Stimulated activated CD8-positive, alpha-beta memory T cell treated with anti-CD3 and anti-CD28 coated beads, Interleukin-15, amount 100 ng/mL, for 48 hours (primary cell): ENCODE measurements at places on chromosomes 1 and 21.
A peak's percentile ranks its signal among the peaks of the same experiment; 100 is the strongest.

DNA sequence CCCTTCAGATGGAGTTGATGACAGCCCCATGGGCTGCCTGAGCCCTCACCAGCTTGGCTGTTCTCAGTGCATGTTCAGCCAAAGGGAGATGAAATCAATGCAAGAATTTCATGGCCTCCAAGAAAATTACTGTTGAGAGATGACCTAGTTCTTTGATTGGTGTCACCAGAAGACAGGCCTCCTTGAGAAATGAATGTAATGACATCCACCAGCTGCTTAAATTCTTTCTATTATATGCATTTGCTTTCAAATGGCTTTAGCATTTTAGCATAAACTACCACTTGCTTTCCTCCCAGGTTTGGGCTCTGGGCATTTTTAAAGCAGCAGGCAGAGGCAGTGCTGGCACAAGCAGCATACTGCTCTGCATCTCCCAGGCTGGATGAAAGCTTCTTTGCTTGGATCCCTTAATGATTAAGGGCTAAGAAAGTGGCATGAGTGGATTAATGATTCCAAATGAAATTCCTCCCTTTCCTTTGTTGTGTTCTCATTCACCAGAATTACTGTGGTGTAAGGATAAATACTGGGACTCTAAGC is 278.4 kb downstream of the ZNF326 start:
- no peak for DNase-seq

GRCh38 chr1:9250411-9251381 is 16.1 kb downstream of the H6PD start:
- DNase-seq, result no peak

DNA sequence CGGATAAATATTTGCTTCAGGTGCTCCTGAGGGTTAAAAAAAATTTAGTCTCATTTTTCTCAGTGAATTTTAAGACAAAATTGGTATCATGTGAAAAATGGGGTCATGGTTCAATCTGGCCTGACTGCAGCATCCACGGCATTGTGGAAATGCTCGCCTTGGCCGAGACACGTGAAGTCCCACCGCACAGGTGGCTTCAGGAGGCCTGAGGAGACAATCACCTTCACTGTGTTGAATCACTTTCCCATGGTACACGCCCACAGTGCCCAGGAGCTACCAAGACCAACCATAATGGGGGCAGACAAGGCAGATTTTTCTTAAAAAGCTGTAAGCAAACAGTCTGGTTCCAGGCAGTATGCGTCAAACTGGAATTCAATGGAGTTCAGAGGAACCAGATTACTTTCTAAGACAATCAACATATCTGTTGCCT is 11.0 kb upstream of the CPLANE2 start:
- DNase-seq, result no peak

- DNase-seq, result no peak
These were observed 4.2 kb downstream of the MANEAL start for GRCh38 chr1:37797750-37798345.

GRCh38 chr1:239960366-239960765 is 131.3 kb upstream of the FMN2 start:
- no peak for DNase-seq

GRCh38 chr21:15761507-15762100 is 31.8 kb downstream of the USP25 start:
- DNase-seq, result no peak

DNA sequence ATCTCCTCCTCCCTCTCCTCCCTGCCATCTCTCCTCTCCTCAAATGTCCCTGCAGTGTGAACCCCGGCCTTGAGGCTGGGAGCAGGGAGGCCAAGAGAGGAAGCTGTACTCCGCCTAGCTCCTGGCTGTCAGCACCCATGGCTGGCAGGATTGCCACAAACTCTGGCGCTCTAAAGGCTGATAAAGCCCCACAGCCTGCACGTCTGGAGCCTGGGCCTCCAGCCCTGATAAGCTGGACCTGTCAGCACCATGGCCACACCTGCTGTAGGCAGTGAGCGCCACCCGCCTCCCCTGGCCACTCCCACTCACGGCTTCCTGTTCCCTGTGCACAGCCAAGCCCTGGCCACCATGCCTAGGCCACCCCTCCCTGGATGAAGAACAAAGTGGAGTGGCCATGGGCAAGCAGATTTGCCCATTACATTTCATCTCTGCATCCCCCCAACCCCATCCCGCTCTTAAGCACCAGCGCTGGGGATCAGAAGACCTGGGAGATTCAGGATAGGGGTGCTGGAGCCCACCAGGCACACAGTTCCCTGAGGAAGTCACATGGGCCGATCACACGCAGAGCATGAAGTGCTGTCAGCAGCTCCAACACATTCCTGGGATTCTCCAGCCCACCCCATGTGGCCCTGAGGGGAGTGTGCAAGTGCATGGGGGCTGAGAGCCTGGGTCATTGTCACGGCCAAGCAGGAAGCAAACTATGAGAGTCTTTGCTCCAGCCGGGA is 24.2 kb upstream of the NPPB start:
- DNase-seq, result no peak

- no peak for DNase-seq
These were observed 448.6 kb downstream of the SETD4 start for GRCh38 chr21:35611708-35612132.

- no peak for DNase-seq
These were observed 29.8 kb downstream of the CDCP2 start for GRCh38 chr1:54122992-54123391.

DNA sequence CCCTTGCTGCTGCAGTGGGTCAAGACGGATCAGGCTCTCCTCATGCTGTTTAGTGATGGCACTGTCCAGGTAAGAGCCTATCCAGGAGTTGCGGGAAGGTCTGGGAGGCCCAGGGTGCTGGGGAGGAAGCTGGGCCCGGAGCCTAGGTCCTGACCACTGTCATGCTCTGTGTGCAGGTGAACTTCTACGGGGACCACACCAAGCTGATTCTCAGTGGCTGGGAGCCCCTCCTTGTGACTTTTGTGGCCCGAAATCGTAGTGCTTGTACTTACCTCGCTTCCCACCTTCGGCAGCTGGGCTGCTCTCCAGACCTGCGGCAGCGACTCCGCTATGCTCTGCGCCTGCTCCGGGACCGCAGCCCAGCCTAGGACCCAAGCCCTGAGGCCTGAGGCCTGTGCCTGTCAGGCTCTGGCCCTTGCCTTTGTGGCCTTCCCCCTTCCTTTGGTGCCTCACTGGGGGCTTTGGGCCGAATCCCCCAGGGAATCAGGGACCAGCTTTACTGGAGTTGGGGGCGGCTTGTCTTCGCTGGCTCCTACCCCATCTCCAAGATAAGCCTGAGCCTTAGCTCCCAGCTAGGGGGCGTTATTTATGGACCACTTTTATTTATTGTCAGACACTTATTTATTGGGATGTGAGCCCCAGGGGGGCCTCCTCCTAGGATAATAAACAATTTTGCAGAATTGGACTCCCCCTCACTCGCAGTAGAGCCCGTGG is 1.7 kb downstream of the DYNLT4 start:
- DNase-seq, result no peak

DNA sequence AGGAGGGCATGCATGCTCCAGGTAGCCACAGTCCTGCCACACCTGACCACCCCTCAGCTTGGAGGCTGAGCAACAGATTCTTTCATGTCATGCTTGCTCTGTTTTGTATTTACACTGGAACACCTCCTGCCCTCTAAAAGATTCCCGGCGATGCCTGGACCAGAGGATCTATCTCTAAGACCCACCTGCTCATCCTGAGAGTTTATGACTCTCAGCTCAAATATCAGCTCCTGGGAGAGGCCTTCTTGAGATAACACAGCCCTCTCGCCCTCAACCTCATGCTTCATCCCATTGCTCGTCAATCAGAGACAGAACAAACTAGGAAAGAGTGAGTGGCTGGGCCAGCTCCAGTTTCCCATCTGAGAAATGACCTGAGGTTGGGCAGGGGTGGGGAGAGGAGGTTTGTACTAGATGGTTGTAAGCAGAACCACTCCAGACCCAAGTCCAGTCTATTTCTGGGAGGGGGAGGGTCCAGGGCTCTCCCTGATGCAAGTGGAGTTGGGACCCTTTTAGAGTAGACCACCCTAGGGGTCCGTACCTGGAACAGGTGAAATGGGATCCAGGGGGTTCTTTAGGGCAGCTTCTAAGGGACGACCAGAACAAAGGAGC is 524.5 kb downstream of the MATN1 start:
- DNase-seq, result no peak

DNA sequence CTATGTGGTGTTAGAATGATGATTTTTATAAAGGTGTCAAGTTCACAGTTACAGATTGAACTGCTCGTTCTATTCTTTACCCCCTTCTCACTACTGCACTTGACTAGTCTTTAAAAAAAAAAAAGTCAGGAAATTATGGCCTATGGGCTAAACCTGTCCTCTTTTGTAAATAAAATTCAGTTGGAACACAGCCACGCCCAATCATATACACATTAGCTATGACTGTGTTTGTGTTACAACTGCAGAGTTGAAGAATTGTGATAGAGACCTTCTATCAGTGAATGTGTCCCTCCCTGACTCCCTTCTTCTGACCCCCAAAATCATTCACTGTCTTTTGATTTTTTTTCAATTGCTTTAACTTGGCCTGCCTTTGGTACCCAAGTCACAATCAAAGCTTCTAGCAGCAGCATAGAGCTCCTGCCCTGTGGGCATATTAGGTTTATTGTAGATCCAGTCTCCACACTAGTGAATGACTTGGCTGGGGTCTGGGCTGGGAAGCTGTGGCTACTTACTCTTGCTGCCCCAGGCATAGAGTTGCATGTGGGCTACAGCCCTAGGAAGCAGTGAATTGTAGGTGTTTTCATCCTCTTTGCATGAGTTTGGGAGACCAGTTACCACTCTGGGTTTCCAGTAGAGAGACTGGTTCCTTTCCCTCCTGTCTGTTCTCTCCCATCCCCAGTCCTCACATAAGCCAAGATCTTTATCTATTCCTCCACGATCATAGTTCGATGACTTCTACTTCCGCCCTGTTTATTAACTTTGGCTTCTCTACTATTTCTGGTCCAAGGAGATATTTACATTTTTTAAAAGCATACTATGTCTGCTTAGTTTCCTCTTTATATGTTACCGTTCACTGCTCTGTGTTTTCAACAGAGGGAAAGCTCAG is 249.9 kb downstream of the FMN2 start:
- DNase-seq, result no peak

GRCh38 chr1:159092036-159092760 is 15.6 kb upstream of the AIM2 start:
- DNase-seq, result no peak

DNA sequence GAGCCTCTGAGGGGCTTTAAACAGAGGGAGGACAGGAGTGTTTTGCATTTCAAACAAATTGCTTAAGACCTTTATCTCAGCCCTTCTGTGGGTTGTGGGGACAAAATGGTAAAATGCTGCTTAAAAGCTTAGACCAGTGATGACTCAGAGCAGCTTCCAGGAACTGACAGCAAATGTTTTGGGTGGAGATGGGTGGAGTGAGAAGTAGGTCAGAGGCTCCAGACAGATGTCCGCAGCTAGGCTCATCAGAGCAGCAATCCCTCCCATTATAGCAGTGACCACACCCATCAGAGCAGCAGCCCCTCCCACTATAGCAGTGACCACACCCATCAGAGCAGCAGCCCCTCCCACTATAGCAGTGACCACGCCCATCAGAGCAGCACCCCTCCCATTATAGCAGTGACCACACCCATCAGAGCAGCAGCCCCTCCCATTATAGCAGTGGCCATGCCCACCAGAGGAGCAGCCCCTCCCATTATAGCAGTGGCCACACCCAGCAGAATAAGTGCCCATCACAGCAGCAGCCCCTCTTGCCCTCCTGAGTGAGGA is 532.2 kb downstream of the MATN1 start:
- peak; percentile 10 for DNase-seq
